AG04450 (cell line): ENCODE measurements at places on chromosomes 5 and 9.

GRCh38 chr5:61926911-61927310, 379.1 kb upstream of the KIF2A start:
- DNase-seq: no peak

DNA sequence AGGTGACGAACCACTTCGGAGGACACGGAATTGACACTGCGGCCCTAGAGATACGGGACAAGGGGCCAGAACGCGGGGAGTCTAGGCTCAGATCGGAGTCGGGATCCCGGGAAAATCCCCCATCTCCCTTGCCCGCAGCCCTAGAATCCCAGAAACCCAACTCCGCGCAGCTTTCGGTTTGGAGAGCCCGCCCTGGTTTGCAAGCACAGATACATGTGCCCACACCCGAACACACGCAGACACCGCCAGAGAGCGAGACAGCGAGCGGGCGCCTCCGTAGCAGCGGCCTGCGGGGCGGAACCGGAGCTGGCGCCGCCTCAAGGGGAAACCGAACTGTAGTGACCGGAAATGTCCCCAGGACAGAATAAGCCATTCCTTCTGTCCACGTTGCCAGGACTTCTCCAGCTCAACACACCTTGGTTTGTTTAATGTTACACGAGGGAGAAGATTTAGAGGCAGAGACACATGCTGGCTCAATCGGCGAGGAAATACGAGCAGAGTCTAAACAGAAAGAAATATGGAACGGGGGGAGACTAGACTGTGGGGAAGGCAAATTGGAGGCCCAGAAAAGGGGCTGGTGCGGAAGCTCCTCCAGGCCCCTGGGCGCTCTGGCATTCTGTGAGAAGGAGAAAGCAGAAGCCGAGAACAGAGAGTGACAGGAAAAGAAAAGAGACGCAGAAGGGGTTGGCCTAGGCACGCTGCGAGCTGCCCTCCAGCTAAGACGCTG, 2.9 kb upstream of the PAX5 start:
- DNase-seq: no peak

- peak; percentile 39 for DNase-seq
These were observed 96.5 kb upstream of the CAST start for GRCh38 chr5:96565582-96566265.

DNA sequence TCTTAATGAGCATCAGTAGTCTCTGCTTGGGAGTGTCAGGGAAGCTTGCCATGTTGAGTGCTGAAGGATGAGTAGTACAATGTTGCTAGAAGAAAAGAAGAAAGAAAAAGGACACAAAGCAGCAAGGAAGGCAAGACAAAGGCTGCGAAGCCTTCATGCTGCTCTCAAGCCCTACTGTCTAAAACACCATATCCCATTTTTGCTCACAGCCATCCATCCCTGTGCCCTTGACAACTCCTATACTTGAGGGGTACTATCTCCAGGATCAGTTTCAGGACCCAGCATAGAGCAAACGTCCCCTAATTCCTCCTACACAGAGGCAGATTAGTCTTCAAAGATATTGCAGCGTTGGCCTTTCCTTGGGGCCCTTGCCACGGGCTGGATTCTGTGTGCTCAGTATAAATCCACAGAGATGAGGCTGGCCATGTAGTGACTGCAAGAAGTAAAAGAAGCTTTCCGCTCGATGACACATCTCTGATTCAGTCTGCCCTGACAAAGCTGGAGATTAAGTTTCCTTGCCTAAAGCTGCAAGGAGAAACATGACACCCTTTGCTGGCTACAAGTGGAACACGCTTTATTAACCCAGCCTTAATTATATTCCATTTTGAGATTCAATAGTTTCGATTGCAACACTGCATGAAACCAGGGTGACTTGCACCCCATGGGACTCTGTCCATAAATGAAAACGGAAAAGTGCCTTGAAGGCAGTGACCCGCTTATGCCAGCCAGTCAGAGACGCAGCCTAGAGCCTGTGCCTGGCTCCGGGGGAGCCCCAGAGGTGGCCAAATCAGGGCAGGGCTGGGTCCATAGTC, 304.6 kb downstream of the ACTL7B start:
- peak; percentile 73 for DNase-seq

DNA sequence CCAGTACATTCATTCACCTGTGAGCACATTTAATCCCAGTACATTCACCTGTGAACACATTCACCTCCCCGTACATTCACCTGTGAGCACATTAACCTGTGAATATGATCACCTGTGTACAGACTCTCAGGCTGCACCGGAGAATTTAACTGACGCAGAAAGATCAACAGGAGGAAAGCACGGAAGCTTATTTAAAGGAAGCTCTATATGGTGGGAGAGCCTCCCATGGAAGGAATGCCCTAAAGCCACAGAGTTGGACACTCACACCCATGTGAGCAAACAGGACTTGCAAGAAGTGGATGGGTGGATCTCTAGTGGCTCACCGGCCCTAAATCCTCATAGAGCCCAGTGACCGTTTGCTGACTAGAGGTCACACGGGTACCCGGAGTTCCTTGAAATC, 38.2 kb downstream of the TRIP13 start:
- DNase-seq: no peak

DNA sequence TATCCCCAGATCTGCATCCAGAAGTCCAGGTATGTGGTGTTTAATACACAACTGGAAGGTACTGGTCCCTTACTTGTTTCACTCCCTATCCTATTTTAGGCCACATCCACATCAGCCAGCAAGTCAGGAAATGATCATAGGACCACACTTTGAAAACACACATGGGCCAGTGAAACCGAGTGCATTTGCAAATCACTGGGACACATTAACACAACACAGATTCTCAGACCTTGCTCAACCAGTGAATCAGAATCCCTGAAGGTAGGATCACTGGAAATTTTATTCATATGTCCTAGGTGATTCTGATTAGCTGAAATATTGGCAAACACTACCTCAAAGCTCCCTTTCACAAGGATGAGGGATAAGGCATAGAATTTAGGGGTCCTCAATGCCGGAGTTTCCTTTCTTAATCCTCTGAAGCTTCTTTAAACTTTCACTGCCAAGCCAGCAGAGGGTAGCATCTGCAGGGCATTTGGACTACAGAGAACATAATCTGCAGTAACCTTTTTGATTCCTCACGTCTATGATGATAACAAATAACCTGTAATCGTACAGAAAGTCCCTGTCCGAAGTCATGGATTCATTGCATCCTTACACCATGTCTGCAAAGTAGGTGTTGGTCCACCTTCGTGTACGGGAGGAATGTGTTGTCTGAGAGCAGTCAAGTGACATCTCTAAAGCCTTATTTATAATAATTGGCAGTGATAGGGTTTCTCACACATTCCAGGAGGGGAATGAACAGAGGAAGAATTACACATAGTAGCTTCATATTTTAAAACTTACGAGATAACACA, 11.0 kb upstream of the ABLIM3 start:
- no peak for DNase-seq

DNA sequence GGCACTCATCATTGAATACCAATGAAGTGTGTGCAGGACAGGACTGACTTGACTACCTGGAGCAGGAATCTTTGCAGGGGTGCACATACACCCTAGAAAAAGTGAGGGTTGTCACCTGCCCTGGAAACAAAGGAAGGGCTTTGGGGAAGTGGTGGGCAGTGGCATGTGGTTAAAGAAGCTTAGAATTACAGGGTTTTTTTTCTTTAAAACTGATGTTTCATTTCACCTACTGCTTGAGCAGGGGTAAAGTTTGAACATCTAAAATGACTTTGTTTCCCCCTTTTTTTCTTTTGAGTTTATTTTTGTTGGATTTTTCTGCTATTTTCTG, 2.0 kb upstream of the KDM3B start:
- no peak for DNase-seq

DNA sequence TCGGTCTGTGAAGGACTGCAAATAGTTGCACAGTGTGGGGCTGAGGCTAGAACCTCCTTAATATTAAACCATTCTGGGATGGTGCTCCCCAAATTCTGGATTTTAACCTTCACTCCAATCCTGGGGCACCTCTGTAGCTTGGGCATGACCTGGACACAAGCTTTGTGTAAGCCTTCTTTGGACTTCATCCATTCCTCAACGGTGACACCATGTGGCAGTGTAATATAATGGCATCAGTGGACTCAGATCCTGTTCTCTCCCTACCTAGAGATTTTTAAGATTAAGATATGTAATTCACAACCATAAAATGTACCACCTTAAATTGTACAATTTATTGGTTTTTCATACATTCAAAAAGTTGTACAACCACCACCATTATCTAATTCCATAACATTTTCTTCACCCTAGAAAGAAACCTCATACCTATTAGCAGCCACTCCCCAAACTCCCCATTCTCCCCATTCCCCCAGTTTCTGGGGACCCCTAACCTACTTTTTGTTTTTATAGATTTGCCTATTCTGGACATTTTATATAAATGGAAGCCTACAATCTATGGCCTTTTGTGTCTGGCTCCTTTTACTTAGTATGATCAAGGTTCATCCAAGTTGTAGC, 4.8 kb upstream of the PLGRKT start:
- DNase-seq: no peak

DNA sequence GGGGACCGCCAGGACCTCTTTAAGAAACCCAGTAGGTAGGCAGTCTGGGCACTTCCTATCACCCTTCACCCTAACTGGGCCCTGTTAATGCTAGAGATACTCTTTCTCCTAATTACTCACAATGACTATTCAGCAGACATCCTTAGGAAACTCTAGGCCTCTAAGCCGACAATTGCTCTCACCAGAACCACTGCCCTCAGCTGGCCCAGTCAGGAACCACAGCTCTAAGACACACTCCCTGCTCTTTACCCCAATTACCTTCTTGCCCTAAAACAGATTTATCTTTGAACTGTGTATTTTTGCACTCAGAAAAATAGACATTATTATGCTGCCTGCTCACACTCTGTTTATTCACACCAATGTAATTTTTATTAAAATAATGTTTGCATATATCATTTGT, 432.6 kb upstream of the SLC30A5 start:
- no peak for DNase-seq

DNA sequence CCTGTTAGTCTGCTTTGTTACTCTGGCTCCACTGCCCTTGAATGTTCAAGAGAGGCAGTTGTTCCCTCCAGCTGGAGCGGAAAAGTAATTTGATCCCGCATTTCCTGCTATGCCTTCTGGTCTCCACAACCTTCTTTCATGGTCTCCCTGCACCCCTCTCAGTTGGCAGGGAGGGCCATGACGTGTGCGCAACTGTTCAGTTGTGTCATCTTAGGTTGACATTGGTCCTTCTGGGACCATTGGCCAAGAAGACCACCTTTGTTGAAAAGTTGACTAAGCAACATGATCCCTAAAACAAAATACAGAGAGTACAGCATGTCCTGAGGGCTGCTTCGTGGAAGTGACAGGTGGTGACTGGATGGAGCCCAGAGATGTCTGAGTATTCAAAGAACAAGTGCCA, 192.5 kb upstream of the TUT7 start:
- DNase-seq: no peak

GRCh38 chr5:177085985-177086653, 596 bp upstream of the FGFR4 start:
- DNase-seq: no peak
